ENCODE measurements at places on chromosomes 4 and X. TPM values are rescaled to one million over a fixed set of nuclear protein-coding genes. Genes with fewer than 3 reads are reported as not detected.

The UGT2B10 gene
- not detected for total RNA-seq

The FHIP1A gene
- total RNA-seq: 1.7 TPM

The KIAA1210 gene
- not detected for total RNA-seq

The MTNR1A gene
- total RNA-seq: 0.44 TPM
